ENCODE measurements at places on chromosomes 5 and 9.

DNA sequence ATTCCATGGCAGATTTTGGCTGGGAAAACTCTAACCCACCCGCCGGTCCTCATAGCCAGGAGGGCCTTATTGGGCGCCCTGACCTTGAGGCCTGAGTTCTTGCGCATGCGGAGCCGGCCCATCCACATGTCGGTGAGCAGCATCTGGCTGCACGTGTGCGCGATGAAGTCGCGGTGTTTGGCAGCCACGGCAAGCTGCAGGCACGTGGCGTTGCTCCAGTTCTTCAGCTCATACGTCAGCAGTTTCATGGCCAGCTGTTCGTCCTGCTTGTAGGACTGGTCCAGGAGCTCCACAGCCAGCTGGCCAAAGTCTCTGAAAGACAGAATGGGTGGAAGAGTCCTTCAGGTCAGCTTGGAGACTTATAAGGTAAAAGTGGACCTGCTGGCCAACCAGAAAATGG is 204.3 kb upstream of the KLF9 start:
- DNase-seq = no peak

- no peak for DNase-seq
Measured at GRCh38 chr5:142201471-142201887, 92.9 kb downstream of the NDFIP1 start.

DNA sequence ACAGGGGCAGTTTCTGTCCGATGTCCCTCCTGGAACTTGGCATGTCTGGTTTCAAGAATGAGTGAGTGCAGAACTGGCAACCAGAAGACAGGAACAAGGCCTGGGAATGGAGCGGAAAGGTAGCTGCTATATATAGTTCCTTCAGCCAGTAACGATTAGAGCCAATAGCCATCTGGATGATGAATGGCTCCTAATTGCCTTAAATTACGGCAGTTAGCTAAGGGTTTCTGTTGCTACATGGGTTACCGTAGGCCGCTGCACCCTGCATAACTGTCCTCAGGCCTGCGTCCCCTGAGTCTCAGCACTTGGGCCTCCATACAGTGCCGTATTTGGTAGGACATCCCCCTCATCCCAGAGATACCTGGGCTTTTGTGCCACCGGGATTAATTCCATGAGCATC is 29.4 kb downstream of the WWC1 start:
- no peak for DNase-seq

- no peak for DNase-seq
Measured at GRCh38 chr5:32182463-32183063, 8.4 kb upstream of the GOLPH3 start.

DNA sequence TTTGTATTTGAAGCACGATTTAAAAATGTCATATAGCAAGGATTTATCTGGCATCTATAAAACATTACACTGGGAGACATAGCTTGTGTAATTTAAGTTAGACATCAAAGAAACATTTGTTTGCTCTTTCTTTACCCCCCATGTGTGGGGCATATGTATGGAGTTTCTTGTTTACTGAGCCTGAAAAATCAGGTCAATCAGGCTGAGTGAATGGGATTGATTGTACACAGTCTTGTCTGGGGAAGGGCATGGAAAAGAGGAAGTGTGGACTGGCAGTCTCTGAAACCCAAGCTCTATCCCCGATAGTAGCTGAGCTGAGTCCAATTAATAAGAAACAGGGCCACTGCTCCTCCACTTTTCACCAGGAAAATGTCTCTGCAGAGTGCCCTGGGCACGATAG is 49.4 kb downstream of the SLC46A2 start:
- DNase-seq = no peak

GRCh38 chr9:93978551-93978950 is 23.4 kb upstream of the BARX1 start:
- DNase-seq = no peak

GRCh38 chr9:95810814-95811213 is 64.7 kb upstream of the ERCC6L2 start:
- DNase-seq = no peak
